Renal cortex interstitium (tissue), 15 donors: ENCODE measurements at places on chromosomes 1 and 21. TPM values are rescaled to one million over a fixed set of nuclear protein-coding genes. Genes with fewer than 3 reads are reported as not detected.

Gene ADCY10
- polyA plus RNA-seq, result 0.37 TPM

- no peak for DNase-seq
Observed at GRCh38 chr1:8966606-8967005, 20.9 kb downstream of the CA6 start.

DNA sequence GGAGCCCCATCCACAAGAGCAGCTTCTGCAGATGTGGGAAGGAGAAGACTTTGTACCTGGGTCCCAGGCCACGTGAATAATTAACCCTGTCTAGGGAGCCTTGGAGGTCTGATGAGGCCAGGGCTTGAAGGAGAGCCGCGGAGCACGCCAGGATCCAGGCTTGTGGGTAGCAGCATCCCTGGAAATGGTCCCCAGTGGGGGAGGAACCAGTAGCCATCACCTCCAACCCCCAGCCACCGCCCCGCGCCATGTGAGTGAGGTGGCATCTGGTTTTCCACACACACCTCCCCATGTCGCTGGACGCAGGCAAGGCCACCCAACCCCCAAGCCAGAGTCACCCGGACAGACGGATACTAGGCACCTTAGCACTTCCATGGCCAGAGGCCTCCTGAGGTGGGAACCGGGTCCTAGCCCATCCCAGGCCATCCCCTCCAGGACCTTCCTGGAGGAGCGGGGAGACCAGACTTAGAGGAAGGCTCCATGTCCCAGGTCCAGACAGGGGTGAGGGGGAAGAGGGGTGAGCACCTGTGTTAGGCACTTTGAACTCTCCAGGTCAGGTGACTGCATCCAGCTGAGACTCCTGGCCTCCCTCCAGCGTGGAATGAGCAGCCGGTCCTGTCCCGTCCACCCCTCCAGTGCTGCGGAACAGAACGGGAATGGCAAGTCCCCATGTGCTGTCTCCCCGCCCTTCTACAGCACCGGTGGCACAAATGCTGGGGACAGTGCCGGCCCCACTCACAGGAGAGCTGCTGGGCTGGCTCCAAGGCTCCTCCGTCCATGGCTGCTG, 53.2 kb downstream of the RIPK4 start:
- DNase-seq, result peak; percentile 46

DNA sequence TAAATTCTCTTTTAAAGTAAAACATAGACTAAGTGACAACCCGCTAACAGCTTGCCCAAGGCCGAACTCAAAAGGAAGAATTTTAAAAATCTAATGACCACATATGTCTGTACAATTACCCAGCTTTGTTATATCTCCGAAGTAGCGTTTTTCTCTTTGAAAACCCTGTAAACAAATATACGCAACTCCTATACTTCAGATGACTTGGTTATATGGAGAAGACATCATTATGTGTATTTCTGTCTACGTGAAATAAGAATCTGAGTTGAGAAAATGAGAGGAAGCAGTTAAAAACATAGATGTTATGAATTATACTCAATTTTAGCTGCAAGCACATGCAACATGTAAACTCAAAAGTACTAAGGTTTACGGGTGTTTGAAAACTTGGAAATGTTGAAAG, 2.0 kb downstream of the PBX1 start:
- no peak for DNase-seq

- no peak for DNase-seq
Observed at GRCh38 chr1:19477284-19478249, 7.8 kb downstream of the CAPZB start.
